ENCODE measurements at places on chromosomes 12 and 14.

- DNase-seq: no peak
Observed at GRCh38 chr12:48883305-48884161, 17.9 kb upstream of the RND1 start.

- DNase-seq: no peak
Observed at GRCh38 chr12:22530-23201, 43.9 kb upstream of the IQSEC3 start.

- DNase-seq: peak; percentile 71
Observed at GRCh38 chr14:102418853-102419240, 56.1 kb downstream of the TECPR2 start.

DNA sequence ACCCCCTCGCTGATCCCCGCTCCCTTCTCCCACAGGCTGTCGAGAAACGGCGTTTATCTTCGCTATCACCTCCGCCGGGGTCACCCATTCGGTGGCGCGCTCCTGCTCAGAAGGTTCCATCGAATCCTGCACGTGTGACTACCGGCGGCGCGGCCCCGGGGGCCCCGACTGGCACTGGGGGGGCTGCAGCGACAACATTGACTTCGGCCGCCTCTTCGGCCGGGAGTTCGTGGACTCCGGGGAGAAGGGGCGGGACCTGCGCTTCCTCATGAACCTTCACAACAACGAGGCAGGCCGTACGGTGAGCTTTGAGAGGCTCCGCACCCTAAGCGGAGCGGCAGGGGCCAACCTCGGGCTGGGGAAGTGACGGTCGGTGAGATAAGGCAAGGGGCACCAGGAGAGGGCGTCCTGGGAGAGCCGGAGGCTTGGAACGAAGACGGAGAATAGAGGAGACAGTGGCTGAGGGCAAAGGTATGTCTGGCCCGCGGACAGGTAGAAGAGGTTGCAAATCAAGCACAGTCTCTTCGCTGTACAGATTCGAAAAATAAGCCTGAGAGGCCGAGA, 2.3 kb downstream of the WNT1 start:
- no peak for DNase-seq

- DNase-seq: no peak
Observed at GRCh38 chr12:131011165-131012079, 57.7 kb downstream of the ADGRD1 start.

All from dorsolateral prefrontal cortex (tissue), 122 donors.